Iris pigment epithelial cell (primary cell): ENCODE measurements at places on chromosomes 2 and 18.

DNA sequence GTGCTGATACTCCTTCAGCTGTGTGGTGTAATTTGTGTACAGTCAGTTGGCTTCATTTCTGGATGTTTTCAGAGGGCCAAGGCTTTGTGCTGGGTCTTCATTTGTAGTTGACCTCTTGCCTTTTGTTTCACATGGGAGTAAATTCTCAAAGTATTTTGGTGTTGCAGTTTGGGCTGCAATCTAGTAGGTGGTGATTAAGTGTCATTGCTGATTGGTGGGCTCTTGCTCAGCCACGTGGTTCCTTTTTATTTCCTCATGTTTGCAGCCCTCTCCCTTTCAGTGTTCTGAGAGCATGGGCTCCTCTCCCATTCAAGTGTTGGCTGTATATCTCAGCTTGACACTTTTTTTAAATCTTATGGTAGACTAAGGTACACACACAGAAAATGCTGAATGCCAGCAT is 96.8 kb downstream of the SNTG2 start:
- peak; percentile 6 for DNase-seq

DNA sequence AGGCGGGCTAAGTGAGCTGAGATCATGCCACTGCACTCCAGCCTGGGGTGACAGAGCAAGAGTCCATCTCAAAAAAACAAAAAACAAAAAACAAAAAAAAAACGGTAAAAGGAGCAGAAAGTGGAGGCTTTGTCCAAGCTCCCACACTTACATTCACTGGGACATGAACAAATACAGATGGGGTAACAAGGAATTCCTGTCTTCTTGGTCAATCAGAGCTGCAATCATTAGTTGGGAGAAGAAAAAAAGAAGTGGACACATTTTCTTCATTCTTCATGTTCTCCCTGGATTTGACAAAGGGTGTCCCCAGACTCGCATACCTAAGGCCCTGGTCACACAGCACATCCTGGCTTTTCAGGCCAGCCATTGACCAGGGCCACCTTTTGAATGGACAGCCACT is 124.6 kb downstream of the SOCS6 start:
- DNase-seq = no peak

DNA sequence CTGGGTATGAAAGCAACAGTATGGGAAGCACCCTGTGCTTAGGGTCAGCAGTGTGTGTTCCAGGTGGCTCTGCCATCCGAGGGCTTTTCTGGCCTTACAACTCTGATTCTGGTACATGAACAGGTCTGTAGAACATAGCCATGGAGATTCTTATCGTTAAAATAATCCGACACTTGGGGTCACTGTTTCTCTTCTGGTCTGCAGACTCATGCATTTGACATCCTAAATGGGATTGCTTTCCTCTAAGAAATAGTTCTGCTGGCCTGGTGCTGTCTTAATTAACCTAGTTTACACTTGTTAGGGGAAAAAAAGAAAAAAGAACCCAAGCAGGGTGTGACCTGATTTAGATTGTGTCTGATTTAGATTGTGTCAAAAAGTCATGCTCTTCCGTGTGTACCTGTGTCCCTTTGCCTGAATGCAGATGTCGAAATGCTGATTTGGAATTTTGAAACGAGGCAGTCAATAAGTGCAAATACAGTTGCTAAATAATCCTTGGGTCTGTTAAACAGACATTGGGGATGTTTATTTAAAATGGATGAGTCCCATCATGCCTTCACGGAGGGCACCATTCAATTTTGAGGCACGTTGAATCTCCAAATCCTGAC is 59.6 kb downstream of the TRPM8 start:
- DNase-seq = peak; percentile 69

DNA sequence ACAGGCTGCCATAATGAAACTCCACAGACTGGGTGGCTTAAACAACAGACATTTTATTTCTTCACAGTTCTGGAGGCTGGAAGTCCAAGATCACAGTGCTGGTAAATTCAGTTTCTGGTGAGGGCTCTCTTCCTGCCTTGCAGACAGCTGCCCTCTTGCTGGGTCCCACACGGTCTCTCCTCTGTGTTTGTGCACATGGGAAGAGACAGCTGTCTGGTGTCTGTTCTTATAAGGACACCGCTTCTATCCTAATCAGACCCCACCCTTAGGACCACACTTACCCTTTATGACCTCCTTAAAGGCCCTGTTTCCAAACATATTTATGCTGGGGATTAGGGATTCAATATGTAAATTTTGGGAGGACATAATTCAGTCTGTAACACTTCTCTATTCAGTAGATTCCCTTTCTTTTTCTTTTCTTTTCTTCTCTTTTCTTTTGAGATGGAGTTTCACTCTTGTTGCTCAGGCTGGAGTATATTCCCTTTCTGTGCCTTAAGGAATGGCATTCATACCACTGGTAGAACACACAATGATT is 18.9 kb downstream of the CTIF start:
- DNase-seq = no peak

GRCh38 chr2:86143307-86143706 is 37.3 kb downstream of the PTCD3 start:
- DNase-seq = peak; percentile 18

DNA sequence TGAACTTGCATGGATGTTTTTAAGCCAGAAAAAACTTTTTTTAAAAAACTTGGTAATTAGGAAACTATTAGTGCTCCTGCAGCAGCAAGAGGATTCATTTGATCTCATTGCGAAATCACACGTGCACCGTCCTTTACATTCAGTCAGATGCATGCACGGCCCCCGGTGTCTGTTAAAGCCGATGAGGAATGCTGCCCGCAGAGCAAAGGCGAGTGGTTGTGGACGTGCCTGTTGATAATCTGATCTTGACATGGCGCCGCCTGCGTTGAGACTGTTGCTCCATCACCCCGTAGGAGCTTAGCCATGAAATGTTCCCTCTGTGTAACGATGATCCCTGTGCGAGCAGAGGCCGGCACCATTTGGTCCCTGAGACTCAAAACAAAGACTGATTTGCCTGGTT is 300.0 kb downstream of the GBX2 start:
- no peak for DNase-seq

GRCh38 chr2:68251855-68252399 is 405 bp downstream of the PPP3R1 start:
- no peak for DNase-seq

GRCh38 chr2:204177251-204177976 is 240.9 kb downstream of the ICOS start:
- DNase-seq = no peak

DNA sequence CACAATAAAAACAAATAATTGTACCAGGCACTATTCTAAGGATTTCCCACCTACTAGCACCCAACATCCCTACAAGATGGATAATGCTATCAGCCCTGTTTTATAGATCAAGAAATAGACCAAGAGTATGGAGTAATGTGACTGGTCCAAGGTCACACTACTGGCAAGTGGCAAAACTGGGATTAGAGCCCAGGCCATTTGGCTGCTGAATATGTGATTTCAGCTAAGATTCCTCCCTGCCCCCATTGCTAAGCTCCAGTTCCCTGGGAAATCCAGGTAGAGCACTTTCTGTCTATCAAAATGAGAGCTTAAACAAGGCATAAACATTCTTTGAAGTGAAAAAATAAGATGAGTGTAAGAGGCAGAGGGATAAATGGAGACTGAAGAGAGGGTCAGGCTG is 157.8 kb downstream of the DNAH6 start:
- no peak for DNase-seq

DNA sequence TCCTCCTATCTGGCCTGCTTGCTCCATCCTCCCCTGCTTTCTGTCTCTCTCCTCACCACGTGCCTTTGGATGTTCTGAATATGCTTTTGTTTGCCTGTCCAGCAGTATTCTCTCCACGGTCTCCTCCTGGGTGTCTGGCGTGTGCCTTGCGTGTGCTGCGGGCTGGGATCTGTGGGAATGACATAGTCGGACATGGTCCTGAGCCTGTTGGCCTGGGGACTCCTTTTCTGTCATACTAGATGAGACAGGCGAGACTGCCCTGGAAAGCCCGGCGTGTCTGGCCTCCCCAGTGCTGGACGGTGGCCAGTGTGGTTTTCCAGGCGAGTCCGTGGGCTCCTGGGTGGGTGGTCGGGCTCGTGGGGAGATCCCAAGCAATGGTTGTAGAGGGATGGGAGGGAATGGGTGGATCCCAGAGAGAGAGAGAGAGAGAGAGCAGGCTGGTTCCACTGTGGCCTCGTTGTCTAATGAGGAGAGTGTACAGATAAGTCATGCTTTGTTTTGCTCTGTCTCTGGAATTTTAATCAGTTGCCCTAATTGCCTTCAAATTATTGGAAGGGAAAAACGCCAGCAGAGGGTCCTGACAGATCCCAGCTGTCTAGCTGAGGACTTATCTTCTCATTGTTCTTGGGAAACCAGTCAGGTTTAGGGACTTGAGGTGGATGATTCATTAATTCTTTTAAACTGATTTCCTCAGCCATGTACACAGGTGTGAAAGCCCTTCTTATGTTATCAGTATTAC is 58.3 kb downstream of the HPCAL1 start:
- DNase-seq = peak; percentile 39

- DNase-seq = peak; percentile 78
Observed at GRCh38 chr2:148642891-148643416, 1.6 kb upstream of the EPC2 start.

DNA sequence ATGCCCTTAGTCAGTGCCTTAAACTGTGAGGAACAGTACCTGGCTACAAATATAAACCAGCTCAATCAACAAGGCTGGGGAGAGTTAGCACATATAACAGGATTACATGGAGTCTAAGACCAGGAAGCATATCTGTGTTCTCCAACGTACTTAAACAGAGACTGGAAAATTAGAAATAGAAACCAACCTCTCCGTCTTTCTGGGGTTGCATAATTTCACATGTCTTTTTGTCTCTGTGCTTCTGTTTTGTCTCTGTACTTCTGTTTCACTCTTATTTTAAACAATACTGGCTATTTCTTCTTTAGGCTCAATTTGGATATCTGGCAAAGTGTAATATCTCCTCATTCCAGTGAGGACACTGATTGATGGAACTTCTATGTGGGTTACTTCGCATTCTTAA is 749.0 kb upstream of the ZEB2 start:
- DNase-seq = no peak

DNA sequence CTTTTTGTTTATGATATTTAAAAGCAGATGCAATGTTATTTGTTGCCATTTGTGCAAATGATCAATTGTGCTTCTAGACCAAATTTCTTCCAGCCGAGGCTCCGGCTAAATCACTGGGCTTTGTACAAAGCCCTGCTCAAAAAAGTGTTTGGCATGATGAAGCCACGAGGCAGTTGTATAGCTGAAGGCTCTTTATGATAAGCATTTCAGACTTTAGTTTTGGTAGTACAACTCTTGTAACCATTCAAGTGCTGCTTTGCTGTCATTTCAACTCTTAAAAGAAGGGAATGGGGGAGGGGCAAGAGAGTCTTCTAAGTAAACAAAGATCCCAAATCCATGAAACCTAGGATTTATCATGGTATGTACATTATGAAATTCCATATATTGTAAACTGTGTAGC is 3.3 kb upstream of the ZNF532 start:
- no peak for DNase-seq

- DNase-seq = no peak
Observed at GRCh38 chr2:62363166-62363565, 142.8 kb downstream of the TMEM17 start.

- DNase-seq = no peak
Observed at GRCh38 chr2:180413336-180413735, 406.2 kb upstream of the CWC22 start.

DNA sequence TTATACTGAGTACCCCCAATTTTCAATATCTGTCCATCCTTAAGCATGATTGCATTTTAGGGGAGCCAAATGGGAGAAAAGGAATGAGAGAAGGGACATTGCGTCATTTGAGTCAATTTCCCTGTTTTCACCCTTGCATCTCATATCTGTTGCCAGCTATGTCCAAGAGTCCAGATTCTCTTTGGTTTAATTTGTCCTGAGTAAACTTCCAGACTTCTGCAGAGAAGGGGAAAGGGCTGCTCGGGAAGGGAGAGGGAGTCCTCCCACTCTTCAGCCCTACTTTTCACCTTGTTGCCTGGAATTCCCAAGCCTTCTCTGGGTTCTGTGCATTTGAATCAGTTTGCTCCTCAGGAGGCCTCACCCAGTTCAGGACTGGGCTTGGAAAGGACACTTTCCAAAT is 16.5 kb downstream of the GREB1 start:
- no peak for DNase-seq

DNA sequence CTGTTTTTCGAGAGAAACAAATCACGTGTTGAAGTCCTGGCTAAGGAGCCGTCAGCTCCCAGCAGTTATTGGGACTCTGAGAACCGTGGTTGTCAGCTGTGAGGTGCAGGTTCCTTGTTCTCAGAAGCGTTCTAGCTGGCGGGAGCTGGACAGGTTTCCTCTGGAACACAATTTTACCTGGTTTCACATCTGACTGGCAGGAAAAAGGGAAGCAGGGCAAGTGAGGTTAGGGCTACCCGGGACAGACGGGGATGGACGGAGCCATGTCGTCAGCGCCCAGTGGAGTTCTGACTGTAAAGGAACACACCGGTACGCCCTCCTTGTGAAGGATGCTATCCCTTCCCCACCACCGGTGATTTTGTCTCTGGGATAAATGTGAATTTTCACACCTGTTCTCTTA is 26.1 kb downstream of the ITGB1BP1 start:
- DNase-seq = no peak

GRCh38 chr2:179422037-179422643 is 157.5 kb upstream of the SESTD1 start:
- DNase-seq = peak; percentile 72

- no peak for DNase-seq
Observed at GRCh38 chr2:238997684-238998083, 149.8 kb downstream of the TWIST2 start.

DNA sequence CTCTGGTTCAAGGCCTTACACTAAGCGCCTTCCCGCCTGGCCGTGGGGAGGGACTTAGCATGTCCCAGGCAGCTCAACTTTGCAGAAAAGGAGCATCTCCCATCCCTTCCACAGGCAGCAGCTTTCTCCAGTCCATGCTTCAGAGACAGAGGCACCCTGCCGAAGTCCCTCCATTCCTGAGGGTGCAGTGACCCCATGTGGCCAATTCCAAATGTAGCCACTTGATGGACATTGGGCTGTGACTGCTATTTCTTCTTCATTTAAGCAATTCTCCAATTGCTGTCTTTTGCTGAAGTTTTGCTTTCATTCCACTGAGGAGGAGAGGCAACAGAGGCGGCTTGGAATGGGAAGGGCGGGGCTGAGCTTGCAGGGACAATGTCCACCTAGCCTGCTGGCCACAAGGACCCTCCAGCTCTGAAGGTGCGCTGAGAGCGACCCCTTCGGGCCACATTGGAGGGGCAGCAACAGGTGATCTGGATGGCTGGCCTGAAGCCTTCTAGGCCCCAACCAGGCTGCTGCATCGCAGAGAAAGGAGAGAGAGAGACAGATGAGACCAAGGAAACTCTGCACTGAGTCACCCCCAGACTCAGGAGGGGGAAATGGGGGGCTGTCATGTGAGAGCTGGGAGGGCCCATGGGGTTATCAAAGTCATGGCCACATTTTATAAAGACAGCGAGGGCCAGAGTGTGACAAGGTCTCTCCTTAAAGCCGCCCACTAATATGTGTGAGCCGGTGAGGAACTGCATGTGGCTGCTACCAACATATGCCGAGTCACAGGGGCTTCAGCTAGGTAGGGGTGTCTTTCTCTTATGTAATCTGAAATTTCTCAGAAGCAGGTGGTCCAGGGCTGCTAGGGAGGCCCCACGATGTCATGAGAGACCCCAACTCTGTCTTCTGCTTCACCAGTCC is 61.3 kb downstream of the LONRF2 start:
- peak; percentile 71 for DNase-seq

GRCh38 chr18:68467957-68468356 is 247.0 kb downstream of the TMX3 start:
- DNase-seq = peak; percentile 14
